ENCODE measurements at places on chromosomes 4 and X.

DNA sequence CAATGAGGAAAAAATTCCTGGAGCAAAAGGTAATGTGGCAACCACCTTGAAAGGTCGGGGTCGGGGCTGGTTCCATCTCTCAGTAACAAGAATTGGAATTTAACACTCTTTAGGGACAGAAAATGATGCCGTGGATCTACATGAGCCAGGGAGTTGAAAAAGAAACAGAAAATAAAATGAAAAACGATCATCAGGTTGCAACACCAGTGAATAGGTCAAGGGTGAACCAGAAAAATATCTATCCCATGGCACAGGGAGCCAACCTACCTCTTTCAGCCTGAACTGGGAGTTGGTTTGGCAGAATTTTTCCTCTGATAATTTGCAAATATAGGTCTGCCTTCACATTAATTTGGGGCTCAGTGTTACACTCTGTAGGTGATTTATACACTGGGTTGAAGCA lies 93.7 kb downstream of the C4orf33 start:
- no peak for DNase-seq

GRCh38 chrX:108511721-108512120 lies 72.1 kb downstream of the COL4A5 start:
- no peak for DNase-seq

- DNase-seq = no peak
Observed at GRCh38 chrX:51456246-51456645, 40.1 kb downstream of the NUDT11 start.

GRCh38 chr4:54539500-54540029 lies 118.2 kb upstream of the KIT start:
- peak; percentile 18 for DNase-seq

GRCh38 chr4:152172146-152172545 lies 363.7 kb downstream of the FBXW7 start:
- no peak for DNase-seq

- DNase-seq = peak; percentile 53
Observed at GRCh38 chrX:55451990-55452832, at the start of gene MAGEH1. MAGEH1 (plus strand) TSS chrX:55452127; CDS start chrX:55452375, 248 bp downstream.

DNA sequence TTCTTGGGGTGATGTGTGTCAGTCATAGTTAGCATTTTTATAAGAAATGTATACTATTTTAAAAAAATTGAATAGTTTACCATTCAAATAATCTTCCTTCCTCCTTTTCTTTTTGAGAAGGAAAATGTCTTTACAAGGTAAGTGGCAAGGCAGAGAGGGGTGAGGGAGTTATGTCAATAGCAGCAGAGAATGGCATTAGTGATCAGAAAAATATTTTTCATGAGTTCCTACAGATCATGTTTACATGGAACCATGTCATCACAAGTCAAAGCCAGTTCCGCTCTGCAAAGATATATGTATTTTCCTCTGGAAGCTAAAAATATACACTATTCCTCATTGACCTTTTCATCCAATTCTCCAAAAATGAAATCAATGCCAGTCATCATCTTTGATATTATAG lies 67.3 kb downstream of the PTPN13 start:
- no peak for DNase-seq

DNA sequence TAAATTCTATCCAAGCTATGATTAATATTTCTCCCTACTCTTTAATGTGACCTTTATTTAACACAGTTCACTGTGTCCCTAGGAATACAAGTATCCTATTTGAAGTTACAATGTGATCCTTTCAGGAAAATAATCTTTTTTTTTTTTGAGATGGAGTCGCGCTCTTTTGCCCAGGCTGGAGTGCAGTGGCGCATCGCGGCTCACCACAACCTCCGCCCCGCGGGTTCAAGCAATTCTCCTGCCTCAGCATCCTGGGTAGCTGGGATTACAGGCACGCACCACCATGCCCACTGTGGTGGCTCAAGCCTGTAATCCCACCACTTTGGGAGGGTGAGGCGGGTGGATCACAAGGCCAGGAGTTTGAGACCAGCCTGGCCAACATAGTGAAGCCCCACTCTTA lies 21.9 kb downstream of the TBCK start:
- DNase-seq = no peak

DNA sequence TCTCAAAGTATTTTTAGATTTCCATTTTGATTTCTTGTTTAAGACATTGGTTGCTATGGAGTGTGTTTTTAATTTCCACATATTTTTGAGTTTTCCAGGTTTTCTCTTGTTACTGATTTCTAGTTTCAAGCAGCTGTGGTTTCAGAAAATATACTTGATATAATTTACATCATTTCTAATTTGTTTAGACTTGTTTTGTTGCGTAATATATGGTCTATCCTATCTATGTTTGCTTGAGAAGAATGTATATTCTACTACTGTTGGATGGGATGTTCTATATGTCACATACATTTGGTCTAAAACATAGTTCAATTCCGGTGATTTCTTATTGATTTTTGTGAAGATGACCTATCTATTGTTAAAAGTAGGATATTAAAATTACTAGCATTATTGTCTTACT lies 170.5 kb upstream of the EMCN start:
- no peak for DNase-seq

DNA sequence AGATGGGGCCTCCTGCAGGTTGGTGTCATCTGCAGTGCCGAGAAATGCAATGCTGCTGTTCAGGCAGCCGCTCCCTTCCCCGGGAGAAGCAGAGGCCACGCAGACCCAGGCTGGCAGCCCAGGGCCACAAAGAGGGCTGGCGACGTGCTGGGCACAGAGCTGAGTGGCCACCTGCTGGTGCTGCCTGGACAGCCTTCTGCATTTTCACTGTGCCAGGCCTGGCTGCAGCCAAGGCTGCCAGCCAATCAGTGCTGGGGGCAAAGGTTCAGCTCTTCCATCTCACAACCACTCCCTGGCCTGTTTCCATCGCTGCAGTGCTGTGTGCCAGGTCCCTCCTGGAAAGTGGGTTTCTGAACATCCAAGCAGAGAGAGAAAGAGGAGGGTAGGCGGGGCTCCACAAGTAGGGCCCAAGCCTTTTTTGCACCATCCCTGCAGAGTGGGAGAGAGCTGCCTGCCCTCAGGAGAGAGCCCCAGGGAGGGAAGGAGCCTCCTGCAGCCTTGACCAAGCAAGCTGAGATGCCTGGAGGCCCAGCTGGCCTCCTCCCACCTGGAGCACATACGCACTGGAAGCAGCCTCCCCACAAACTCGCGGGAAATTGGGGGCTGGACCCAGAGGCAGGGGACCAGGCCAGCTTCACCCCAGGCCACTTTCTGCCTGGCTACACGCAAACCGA lies 20.1 kb downstream of the ADRA2C start:
- DNase-seq = no peak

DNA sequence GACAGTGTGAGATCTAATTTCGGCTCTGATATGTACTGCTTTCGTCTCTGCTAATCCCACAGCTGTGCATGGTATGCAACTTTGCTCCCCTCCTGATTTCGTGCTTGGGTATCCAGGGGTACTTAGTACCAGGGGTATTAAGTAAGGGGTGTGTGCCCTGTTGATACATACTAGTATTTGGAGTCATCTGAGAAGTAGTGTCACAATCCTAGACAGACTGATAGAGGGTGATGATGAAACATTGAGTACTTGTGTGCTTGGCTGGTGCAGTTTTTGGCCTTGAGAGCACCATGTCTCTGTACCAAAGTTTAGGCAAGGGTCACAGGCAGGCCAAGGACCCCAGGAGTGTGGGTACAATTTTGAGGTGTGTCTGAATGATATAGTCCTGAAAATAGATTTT lies 10.9 kb downstream of the GPAT3 start:
- DNase-seq = no peak

All from NCI-H1694 treated with DMSO at 0.1 percent for 48 hours (cell line).